ENCODE measurements at places on chromosomes 7 and 10.

GRCh38 chr7:148114804-148115203, 475.8 kb upstream of the C7orf33 start:
- DNase-seq: no peak

DNA sequence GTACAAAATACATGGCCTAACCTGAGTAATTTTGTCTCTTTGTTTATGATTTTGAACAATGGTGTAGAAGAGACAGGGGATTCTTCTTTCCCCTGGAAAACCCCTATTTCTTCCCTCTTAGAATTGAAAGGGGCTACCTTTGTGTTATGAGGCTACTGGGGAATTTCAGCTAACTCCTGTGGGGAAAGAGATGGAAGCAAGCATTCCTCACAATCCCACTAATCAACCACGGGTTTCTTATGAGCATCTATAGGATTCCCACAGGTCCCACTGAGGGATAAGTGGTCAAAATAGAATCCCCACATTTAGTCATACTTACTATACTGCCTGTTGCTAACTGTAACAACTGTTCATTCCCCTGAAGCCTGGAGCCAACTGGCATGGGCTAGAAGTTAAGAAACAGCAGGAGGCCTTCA, 32.2 kb upstream of the ITGB8 start:
- no peak for DNase-seq

DNA sequence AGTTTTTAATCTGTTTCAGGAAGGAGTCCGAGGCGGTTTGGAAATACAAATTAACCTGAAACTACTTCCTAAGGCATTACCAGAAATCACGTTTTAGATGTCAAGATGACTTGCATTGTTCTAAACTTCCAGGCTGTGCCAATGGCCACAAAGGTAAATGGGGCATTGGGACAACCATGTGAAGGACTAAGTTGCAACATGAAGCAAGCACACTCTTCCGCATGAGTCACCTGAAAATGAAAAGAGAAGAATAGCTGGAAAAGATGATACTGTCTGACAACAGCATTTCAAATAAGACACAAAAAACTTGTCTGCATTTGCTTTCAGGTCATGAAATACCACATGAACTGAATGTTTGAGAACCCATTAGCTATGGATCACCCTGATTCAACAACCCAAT, 262.1 kb downstream of the AHR start:
- DNase-seq: no peak

GRCh38 chr10:44476409-44477045, 91.6 kb upstream of the CXCL12 start:
- no peak for DNase-seq

DNA sequence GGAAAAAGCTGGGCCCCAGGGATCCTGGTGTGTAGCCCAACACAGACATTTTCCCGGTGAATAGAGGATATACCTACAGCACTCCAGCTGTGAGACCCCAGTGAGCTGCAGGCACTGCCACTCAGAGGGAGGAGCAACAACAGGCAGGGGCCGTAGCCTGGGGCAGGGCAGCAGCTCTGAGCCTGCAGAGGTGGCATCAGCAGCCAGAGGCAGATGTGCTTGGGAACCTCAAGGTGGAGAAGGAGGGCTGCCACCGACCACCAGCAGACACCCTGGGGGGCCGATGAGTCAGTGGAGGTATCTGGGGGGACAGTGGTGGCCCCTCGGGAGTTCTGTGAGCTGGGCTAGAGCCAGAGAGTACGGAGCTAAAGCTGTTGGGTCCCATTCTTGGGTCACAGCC, 110.2 kb upstream of the GDF10 start:
- DNase-seq: no peak

GRCh38 chr7:51148216-51148615, 168.4 kb downstream of the COBL start:
- DNase-seq: no peak

- no peak for DNase-seq
Observed at GRCh38 chr7:106986450-106986977, 58.0 kb upstream of the PRKAR2B start.

DNA sequence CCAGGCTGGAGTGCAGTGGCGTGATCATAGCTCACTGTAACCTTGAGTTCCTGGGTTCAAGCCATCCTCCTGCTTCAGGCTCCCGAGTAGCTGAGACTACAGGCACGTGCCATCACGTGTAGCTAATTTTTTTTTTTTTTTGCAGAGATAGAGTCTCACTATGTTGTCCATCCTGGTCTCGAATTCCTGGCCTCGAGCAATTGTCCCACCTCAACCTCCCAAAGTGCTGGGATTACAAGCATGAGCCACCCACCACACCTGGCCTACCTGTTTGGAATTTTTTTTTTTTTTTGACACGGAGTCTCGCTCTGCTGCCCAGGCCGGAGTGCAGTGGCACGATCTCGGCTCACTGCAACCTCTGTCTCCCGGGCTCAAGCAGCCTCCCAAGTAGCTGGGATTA, 117.1 kb upstream of the PARD3 start:
- DNase-seq: no peak

Data from activated CD4-positive, alpha-beta T cell treated with anti-CD3 and anti-CD28 coated beads, Interleukin-2, amount 50 U/mL, for 1 hour (primary cell).